Activated CD4-positive, CD25-positive, alpha-beta regulatory T cell treated with anti-CD3 and anti-CD28 coated beads, Interleukin-2, amount 50 U/mL, for 16 hours (primary cell): ENCODE measurements at places on chromosomes 6 and 20.

DNA sequence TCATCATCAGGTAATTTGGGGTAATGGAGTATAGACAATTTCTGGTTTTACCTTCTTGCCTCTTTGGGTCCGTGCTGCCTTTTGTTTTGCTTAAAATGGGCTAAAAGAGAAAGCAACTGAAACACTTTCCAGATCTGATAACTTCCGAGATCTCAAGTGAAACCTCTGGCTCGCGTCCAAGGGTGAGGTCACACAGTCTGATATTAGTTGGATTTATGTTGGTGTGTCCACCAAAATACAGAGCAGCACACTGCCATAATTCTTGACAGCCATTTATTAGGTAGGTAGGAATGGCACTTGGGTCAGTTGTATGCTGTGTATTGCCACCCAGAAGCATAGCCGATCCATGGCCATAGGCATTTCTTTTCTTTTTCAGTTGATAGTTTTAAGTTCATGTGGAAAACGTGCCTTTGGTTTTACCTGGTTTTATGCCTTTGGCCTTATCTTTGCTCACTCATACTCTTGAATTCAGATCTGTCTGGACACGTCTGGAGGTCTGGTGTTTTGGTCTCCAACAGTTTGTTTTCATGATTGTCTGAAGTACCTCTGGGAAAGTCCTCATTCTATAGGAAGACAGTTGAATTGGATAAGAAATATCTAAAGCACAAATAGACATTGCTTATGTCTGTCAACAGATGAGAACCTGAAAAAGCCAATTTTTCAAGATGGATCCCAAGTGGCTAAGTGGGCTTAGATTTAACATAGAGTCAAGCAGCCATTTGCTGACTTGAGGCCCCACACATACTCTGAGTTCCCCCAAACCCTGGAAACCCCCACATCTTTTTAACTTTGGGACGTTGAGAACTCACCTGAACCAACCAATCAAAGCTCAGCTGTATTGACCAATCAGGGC is 320.8 kb downstream of the SOX4 start:
- DNase-seq, result no peak

GRCh38 chr6:33198159-33198852 is 2.2 kb downstream of the RXRB start:
- DNase-seq, result no peak

DNA sequence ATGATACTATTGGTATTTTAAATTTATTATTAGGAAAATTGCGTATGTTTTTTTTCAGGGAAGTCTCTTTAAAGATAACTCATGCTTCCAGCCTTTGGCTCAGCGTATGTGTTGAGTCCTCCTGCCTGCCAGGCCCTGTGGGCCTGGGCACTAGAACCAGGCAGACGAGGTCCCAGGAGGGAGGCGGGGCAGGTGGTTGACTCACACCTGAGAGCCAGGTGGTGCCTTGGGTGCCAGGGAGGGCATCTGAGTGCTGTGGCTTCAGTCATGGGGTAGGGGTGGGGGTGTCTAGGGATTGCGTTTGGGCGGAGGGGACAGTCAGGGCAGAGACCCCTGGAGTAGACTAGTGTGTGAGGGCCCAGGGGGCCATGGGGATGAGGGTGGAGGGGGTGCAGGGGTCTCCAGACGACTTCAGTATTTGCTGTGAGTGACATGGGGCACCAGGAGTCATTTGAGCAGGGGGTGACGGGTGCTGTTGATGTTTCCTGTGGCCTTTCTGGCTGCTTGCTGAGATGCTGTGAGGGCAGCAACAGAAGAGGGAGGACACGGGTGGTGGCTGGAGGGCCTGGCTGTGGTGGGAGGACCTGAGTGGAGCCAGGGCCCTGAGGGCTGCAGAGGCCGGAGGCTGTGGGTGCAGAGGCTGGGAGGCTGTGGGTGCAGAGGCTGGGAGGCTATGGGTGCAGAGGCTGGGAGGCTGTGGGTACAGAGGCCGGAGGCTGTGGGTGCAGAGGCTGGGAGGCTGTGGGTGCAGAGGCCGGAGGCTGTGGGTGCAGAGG is 14.8 kb upstream of the ADRM1 start:
- no peak for DNase-seq

DNA sequence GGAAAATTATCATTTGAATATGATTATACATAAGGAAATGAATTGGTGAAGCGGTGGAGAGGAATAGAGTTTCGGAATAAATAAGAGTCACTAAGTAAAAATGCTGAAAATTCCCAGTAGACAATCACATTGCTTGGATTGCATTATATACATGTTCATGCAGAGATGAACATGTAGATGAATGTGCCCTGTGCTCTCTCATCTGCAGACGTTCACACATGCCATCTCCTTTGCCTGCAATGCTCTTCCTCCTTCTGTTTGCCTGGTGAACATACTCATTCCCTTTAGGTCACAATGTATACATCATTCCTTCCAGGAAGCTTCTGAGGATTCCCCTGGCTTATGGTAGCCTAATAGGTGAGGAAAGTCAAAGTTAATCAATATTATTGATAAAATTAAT is 17.9 kb downstream of the DCDC2 start:
- no peak for DNase-seq

DNA sequence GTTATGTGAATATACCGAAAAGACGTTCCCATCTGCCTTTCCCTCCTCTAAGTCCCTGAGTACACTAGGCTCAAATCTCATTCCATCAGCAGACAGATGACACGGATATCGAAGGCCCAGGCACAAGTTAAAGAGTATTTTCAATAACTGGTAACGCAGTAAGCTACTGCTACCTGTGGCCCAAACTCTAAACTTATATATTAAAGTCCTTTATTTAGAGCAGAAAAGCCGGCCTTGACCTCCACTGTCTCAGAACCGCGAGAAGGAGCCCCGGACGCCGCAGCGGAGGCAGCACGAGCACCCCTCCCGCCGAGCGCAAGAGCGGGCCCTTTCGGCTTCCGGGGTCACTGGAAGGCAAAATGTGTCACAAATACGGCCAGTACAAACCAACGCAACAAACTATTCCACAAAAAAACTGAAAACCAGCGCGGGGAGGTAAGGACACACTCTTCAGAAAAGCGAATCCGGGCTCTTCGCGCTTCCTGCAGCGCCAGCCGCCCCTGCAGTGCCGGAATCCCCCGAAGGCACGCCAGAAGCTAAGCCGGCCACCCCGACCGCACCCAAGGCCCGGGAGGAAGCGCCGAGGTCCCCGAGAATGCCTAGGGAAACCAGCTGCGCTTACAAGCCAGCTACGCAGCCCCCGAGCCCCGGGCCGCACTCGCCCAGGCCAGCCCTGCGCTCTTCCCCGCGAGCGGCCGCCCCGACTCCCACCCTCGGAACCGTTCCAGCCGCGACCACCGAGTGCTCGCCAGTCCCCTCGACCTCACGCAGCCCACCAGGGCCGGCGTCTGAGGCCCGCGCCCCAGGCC is 681 bp downstream of the DIDO1 start:
- no peak for DNase-seq

- DNase-seq, result no peak
Observed at GRCh38 chr6:39409889-39410288, 87.4 kb upstream of the KCNK16 start.

GRCh38 chr6:80457439-80457933 is 351.0 kb downstream of the BCKDHB start:
- DNase-seq, result no peak

DNA sequence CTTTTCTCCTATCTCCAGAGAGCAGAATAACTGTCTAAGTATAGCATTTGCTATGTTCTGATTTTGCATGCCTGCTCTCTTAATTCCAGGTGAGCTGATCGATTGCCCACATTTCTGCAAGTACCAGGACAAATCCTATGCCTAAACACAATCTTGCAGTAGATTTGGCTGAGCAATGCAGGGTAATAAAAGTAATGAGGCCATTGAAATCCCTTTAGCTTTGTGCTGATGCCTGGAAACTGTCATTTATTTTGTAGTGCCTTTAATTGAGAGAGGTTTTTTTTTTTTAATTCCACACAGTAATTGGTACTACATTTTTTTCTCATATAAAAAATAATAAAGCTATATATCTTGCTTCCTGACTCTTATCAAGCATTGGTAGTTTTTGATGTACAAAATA is 252.3 kb downstream of the NKAIN2 start:
- DNase-seq, result no peak

GRCh38 chr6:124812067-124812466 is 150.2 kb upstream of the RNF217 start:
- DNase-seq, result no peak

DNA sequence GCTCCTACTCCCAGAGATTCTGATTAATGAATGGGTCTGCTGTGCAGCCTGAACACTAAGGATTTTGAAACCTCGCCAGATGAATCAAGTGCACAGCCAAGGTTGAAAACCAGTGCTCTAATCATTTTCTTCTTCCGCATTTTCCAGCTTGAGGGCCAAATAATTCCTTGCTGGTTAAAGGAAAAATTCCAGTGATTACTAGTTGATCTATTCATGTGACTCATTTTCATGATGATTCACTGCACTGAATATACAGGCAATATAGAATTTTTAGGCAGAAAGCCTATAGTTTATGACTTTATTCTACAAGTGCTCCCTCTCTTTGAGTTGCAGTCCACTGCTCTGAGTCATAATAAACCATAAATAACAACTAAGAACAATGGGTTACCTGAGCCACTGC is 80.6 kb upstream of the PROKR2 start:
- DNase-seq, result no peak

- DNase-seq, result no peak
Observed at GRCh38 chr6:62324834-62325233, 38.8 kb upstream of the KHDRBS2 start.

GRCh38 chr6:87251225-87251624 is 71.2 kb upstream of the SMIM8 start:
- no peak for DNase-seq

GRCh38 chr6:37265860-37266259 is 7.9 kb upstream of the TMEM217 start:
- no peak for DNase-seq

GRCh38 chr20:675453-676314 is at the start of gene SCRT2:
TSS of gene SCRT2 (minus strand) at chr20:675802. CDS start at chr20:675601, 201 bp downstream.
- no peak for DNase-seq

DNA sequence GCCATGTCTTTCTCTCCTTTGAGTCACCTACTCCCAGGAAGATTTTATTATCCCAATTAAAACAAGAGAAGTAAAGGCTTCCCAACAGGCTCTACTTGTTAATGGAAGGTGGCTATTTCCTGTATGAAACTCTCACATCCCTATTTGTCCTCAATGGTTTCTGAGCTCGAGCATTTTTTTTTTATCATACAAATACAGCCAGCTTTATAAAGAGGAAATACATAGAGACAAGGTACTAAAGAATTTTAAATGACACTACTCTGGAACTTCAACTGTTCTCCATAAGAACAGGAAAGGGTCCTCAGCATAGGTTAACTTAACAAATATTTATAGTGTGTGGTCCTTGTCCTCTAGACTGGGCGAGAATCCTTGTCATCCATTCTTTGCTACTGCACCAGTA is 41.0 kb downstream of the TSHZ2 start:
- DNase-seq, result no peak

- no peak for DNase-seq
Observed at GRCh38 chr6:159899994-159900745, 9.4 kb downstream of the MAS1 start.

GRCh38 chr6:111725446-111726112 is 119.9 kb upstream of the TRAF3IP2 start:
- no peak for DNase-seq

- DNase-seq, result no peak
Observed at GRCh38 chr20:24700166-24700860, 230.9 kb downstream of the SYNDIG1 start.

GRCh38 chr6:107114926-107115694 is at the start of gene BEND3:
TSS of gene BEND3 (minus strand) at chr6:107115515. CDS start at chr6:107099285, 16,230 bp downstream.
- DNase-seq, result no peak

- DNase-seq, result no peak
Observed at GRCh38 chr6:153328194-153328593, 197.1 kb upstream of the RGS17 start.

GRCh38 chr20:54194724-54195438 is 13.0 kb upstream of the PFDN4 start:
- no peak for DNase-seq

DNA sequence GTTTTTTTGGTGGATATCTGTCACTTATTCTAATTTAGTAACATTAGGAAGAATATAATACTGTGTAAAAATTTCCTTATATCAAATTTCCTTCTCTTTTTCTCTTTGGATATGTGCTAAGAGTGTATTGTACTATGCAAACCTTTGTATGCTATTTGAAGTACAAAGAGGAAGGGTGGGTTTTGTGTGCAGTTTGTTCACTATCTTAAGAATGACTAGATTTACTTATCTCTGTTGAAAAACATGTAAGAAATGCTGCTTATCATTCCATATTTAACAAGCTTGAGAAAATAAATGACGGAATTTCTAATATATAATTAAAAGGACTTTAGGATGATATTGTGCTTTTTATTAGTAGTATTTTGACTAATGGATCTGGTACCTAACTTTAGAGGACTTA is 13.1 kb downstream of the CD2AP start:
- no peak for DNase-seq

DNA sequence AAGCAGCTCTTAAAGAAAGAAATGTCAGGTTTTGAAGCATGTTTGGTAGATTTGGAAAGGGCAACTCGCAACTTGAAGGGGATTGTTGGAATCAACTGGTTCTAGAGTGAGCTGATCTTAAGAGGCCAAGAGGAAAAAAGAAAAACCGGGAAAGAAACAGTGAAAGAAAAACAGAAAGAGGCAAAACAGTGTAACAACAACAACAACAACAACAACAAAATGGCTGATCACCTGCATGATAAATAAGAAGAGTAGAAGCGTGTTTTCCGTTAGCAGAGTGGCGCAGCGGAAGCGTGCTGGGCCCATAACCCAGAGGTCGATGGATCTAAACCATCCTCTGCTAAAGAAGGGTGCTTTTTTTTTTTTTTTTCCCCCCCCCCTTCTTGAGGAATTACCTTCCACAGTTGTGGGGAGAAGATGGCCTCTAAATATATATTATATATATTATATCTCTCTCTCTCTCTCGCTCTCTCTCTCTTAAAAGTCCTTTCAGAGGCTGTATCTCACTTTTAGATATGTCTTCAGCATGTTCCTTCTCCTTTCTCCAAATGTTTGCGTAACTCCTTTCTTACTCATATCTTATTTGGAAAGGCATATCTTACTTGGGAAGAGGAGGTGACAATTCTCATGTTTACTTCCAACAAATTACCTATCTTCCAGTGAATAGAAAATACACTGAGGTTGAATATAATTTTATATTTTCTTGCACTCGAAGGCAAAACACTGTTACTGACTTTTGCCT is 134.4 kb downstream of the OR2B2 start:
- no peak for DNase-seq

DNA sequence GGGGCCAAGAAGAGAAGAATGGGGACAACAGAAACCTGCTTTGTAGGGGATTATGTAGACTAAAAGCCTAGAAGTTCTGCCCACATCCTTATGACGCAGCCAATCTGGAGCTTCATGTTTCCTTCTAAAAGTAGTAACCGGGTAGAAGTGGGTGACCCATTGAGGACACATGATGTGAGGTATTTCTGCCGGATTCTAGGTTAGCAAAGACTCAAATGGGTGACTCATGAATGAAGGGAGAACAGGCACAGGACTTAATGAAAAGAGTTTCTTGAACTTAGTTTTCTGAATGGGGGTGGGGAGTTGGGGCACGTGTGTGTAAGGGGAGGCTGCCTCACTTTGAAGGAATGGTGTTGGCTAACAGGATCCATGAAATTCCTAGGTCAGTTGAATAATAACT is 68.8 kb downstream of the CDS2 start:
- no peak for DNase-seq
